ENCODE measurements at places on chromosomes 7 and 10.

- peak; percentile 23 for DNase-seq
Measured at GRCh38 chr7:113015034-113015645, 71.5 kb downstream of the GPR85 start.

- DNase-seq = no peak
Measured at GRCh38 chr7:18437101-18437500, 58.4 kb upstream of the HDAC9 start.

DNA sequence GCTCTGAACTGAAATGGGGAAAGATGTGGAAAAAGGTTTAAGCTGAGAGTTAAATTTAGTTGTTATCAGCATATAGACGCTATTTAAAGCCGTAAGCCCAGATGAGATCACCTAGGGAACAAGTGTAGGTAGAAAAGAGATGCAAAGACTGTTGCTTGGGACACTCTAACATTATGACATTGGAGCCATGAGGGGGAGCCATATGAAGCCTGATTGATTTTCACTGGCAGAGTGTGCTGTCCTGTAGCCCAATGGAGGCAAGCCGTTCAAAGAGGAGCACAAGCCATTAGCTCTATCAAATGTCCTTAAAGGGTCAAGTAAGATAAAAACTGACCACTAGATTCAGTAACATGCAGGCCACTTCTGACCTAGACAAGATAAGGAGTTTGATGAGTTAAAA, 223.3 kb downstream of the TWIST1 start:
- DNase-seq = no peak

DNA sequence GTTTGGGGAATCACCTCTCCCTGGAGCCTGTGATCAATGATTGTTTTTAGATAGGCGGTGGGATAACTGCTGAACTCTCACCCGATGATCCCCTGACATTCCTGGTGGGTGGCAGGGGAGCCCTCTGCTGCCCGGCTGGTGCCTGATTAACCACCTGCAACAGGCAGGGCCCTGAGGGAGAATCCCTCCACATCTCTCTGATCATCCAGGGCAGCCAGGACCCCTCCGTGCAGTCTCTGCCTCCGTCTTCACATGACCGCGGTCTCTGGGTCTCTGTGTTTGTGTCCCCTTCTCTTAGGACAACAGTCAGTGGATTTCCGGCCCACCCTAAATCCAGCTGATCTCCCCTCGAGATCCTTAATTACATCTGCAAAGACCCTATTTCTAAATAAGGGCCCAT, 17.4 kb downstream of the CALML5 start:
- DNase-seq = no peak

- DNase-seq = no peak
Measured at GRCh38 chr10:130652964-130653578, 516.9 kb downstream of the GLRX3 start.

GRCh38 chr10:101653536-101653935, 41.4 kb downstream of the FBXW4 start:
- DNase-seq = no peak

GRCh38 chr10:33012306-33012705, 54.3 kb upstream of the ITGB1 start:
- DNase-seq = no peak

DNA sequence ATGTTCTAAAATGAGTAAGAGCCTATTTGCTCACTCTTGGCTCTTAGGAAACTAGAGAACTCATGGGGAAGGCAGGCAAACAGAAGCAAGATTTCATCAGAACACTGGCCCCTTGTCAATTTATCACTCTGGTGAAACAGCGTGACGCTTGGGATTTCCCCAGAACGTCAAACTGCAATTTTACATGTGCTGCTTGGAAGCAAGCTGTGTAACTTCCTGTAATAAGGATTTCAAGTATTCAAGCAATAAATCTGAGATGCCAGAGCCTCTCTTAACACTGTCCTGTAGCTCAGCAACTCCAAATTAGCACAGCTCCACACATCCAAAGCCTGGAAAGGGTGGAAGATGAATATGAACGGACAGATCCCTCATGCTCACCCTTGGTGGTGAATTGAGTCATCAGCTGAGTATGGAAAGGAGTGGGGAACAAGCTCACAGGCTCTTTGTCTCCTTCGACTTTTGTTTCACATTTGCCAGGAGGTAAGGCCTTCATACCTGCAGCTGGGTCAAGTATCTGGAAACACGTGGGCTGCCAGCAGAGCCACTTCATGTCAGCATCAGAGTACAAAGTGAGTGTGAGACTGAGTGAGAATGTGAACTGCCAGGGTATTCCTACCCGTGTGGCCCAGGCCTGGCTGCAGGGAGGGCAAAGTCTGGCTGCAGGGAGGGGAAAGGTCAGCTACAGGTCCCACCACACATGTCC, 140.4 kb upstream of the NAMPT start:
- peak; percentile 99 for DNase-seq

DNA sequence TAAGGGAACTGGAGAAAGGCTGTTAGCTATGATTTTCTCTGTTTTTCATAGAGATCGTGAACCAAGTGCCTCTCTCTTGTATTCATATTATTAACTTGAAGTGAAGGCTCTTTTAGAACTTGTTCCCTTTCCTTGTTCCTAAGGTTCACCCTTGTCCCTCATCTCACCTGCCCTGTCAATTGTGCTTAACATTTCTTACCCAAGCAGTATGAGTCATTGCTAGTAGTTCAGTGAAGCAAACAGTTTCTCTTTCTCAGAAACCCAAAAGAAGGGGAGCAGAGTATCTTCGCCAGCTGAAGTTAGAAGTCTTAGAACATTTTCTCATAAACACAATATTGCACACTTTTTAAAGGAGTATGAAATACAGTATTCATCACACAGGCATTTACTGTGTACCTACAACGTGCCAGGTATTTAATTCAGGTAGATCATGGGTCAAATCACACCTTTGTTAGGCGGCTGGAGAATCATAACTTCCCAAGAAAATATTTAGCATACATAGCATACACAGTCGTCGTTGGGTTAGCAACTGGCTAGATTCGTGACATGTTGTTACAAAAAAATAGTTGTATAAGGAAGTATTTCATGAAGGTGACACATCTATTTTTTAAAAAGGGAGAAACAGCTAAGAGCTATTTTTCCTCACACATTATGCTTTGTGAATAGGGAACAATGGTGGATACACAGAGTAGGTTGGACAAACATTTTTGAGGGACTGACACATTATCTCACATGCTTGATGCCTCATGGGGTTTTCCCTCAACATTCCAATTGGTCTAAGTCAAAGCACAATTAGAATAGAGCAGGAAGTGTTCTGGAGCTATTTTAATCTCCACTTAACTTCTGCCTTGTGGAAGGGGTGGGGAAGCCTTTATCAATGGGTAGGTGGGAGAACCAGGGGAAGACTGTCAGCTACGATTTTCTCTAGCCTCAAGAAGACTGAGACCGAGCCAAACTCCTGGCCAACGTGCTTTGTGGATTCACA, 13.2 kb downstream of the HDAC9 start:
- no peak for DNase-seq

DNA sequence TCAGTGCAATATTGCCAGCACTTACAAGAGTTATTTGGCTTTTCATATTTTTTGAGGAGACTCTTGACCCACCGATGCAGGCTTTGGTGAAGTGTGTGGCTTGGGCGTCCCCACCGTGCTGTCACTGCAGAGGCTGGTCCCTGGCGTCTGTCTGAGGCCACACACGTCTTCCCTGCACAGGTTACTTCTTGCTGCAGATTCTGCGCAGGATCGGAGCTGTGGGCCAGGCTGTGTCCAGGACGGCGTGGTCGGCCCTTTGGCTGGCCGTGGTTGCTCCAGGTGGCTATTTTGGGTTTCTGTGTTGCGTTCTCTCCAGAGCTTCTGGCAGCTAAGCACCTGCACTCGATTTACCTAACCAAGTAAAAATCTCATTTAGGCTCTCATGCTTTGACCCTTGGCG, 18.9 kb downstream of the SUN1 start:
- no peak for DNase-seq

- DNase-seq = no peak
Measured at GRCh38 chr7:93836116-93836515, 54.4 kb downstream of the TFPI2 start.

DNA sequence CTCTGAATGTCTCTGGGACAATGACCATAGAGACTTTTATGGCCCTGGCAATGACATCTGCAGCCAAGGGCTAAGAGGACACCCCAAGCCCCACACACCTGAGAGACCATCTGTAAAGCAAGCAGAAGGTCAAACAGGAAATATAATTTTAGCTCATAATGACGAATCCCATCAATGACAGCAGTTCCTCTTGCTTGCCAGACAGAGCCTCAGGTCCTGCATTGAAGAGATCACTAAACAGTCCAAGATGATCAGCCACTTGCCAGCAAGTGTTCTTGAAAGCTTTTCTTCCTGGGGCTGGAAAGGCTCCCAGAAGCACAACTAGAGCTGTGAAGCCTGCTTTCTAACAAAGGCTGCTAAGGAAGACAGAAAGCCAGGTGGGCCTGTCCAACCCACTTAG, 993.7 kb upstream of the AUTS2 start:
- DNase-seq = no peak

DNA sequence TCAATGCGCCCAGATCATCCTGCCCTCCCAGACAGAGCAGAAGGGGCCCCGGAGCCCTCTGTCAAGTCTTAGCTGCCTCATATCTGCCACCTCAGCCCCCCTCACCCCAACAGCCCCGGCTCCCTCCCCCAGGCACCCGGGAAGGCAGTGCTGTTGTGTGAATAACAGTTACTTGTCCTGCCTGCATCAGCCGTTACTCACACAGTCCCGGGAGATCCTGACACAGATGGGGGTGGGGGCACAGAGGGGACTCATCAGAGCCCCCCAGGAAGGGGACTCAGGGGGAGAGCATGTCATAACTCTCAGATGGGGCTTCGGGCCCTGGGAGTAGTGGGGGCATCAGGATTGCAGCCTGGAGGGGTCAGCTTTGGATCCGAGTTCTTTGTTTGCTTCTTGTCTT, 12.4 kb upstream of the SERPINE1 start:
- no peak for DNase-seq

Measured in AML-193 (cell line).